ENCODE measurements at places on chromosomes 13 and 19.

DNA sequence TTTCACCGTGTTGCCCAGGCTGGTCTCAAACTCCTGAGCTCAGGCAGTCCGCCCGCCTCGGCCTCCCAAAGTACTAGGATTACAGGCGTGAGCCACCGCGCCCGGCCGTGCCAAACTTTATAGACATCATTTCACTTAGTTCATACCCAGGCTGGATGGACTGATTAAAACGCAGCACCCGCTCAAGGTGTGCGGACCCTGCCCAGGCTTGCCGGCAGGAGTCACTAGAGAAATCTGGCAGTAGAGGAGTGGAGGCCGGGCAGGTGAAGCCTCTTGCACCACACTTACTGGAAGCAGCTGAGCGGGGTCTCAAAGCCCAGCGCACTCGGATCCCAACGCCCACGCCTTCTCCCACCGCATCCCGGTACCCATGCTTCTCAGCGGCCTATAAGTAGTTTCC, 11.4 kb downstream of the PTGIR start:
- DNase-seq, result no peak

DNA sequence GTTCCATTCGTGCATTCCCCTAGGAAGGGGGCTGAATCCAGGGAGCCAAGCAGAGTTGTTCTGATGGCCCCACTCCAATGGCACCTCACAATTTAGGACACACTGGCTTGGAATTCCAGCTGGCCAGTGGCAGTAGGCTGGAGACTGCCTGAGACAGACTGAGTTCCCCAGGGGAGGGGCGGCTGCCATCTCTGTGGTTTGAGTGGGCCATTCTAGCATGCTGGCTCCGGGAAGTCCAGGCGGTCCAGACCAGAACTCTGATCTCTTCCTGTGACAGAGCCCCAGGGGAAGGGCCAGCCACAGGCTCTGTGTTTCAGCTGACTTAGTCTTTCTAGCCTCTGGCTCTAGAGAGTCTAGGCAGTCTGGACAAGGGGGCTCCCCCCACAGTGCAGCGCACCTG, 29.5 kb upstream of the SLC7A1 start:
- DNase-seq, result no peak

DNA sequence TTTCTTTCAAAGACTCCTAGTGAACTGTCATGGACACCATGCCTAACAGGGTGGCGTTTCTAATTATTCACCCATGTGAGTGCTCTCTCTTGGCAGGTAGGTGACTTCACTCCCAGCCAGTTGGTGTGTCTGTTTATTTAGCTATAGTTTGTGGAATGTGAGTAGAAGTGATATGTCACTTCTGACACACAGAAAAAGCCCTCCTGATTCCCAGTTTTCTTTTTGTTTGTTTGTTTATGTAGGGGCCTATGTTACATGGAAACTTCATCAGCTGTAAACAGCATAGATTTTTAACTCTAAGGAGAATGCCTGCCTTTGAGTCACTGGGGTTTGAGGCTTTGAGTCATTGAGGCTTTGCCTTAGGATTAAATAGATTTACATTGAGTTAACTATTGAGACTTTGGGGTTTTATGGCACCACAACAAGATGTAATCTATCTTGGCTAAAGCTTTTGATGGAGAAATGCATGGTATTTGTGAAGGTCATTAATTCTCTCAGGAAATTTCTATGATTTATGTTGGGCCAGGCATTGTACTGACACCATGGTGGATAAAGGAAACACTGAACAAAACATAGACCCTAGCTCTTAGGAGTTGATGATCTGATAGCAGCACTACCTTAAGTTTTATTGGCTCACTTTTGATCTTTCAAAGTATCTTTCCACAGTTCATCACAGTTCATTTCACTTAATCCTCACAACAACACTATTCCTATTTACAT, 45.3 kb downstream of the UFM1 start:
- DNase-seq, result no peak

GRCh38 chr13:29524176-29524575, 71.3 kb downstream of the SLC7A1 start:
- no peak for DNase-seq

- peak; percentile 90 for DNase-seq
These were observed 19.6 kb upstream of the EPHX3 start for GRCh38 chr19:15251749-15252397.

DNA sequence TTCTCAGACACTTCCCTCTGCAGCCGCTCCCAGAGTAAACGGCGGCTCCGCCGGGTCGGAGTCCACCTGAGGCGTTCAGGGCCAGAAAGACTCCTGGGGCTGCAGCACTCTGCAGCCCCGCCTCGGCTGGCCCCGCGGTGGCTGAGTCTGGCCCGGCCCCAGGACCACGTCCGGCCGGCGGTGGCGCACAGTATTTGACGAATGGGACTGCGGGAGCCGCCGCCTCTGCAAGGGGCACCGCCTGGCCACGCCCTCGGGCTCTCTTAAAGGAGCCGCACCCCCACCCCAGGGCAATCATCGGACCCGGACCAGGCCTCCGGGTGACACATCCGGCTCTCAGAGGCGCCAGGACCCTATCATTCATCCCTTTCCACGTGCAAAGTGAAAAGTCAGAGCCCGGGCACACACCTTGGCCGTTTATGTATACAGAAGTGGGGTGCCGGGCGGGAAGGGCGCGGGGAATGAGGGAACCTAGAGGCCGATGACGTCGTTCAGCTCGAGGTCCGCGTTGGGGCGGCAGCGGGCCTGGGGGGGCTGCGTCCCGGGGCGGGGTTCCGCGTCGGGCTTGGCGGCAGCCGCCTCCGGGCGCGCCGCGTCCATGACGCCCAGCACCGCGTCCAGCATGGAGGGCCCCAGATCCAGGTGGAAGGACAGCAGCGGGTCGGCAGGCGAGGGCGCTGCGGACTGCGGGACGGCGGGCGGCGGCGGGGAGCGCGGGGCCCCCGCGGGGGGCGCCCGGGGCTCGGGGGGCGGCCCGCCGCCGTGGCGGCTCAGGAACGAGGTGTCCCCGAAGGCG, 1.2 kb upstream of the LENG9 start:
- no peak for DNase-seq

GRCh38 chr13:110664673-110665072, 41.2 kb downstream of the CARS2 start:
- DNase-seq, result no peak

DNA sequence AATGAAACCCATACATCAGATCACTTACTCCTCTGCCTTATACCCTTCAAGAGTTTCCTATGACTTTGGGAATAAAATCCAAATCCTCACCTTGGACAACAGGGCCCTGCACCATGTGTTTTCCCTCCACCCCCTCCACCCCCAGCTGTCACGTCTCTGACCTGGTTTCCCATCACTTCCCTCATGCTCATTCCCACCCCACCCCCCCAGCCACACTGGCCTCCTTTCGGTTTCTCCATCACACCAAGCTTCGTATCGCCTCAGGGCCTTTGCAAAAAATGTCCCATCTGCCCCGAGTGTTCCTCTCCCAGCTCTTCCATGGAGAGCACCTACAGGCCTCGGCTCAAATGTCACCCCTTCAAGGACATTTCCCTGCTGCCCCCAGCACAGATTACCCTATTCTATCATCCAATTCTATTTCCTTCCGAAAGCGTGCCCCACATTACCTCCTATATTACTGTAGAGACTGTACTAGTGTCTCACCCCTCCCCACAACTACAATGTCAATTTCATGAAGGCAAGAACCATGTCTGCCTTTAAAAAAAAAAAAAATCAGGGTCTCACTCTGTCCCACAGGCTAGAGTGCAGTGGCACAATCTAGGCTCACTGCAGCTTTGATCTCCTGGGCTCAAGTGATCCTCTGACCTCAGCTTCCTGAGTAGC, 16.8 kb upstream of the FFAR2 start:
- DNase-seq, result no peak

DNA sequence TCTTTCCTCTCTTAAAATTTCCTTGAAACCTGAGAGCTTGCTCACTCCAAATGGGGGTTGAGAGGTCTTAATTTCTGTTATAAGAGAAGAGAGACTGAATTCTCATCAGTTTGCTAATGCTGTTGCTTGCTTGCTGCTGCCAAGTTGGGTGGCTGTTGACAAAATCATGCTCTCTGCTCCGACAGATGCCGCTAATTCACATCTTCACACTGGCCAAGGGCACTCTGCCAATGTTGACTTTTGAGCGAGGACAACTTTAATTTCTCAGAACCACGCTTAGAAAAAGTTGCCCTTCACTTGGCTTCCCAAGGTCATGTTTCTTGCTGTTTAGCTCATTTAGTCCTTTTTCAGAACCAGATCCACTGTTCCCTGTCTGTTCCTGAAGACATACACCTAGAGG, 402.9 kb downstream of the HS6ST3 start:
- no peak for DNase-seq

DNA sequence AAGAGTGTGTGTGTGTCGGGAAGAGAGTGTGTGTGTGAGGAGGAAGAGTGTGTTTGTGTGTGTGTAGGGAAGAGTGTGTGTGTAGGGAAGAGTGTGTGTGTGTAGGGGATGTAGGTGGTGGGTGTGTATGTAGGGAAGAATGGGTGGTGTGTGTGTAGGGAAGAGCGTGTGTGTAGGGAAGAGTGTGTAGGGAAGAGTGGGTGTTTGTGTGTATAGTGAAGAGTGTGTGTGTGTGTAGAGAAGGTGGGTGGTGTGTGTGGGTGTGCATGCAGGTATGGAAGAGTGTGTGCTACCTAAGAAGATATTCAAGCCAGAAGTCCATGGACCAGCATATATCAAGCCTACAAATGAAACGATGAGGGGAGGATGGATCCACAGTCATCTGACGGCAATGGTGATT, 265.8 kb downstream of the FGF9 start:
- DNase-seq, result no peak

- DNase-seq, result no peak
These were observed 36.4 kb downstream of the STK24 start for GRCh38 chr13:98540476-98540875.

DNA sequence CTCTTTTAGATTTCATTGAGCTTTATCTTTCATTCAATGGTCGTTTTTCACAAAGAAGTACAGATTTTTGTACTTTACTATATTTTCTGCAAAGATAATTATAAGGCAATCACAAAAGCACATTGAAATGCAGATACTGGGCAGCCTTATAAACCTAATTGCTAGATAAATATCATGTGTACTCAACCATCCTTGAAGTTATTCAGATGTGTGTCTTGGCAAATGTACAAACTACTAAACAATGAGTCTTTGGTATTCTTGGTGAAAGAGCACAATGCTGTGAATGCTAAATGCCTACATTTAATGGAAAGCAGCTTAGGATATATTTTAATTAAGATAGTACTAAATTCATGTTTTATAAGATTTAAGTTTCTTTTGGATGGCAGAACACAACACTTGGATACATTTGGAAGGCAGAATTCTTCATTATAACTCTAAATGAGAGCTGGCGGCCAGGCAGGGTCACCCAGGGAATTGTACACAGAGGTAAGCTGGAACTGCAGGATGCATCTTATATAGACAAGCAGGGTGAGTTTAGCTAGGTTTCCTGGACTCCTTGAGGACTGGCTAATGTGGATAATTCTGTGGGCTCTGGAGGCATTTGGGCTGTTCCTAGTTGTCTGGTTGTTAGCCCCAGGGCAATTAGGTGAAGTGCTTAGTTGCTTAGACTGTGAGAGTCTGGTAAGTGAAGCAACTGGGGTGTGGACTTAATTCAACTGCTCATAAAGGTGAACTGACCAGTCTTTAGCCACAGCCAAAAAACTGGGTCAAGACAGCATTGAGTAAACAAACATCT, 286.6 kb downstream of the PCDH20 start:
- DNase-seq, result no peak

DNA sequence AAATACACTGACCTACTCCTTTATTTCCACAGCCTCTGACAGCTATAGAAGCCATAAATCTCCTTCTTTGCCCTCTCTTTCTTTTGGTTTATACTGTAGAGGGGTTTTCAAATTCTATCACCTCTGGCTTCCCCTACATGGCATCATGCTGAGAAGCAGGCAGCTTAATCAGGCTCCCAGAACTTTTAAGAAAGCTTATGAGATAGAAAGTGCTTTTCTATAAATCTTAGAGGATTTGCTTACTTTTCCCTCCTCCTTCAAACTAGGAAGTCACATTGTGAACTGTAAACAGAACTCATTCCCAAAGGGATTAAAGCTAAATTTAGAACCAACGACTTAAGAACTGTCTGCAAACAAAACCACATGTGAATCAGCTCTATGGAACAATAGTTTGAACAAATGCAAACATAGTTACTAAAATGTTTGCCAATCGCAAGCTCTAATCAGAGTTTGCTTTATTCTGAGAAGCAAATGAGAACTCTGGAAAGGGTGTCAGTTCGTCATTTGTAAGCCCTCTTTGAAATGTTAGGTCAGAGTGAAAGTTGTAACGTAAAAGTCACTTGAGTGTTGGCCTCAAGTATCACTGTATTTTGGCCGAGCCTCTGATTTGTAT, 344.1 kb downstream of the RFC3 start:
- DNase-seq, result peak; percentile 60

DNA sequence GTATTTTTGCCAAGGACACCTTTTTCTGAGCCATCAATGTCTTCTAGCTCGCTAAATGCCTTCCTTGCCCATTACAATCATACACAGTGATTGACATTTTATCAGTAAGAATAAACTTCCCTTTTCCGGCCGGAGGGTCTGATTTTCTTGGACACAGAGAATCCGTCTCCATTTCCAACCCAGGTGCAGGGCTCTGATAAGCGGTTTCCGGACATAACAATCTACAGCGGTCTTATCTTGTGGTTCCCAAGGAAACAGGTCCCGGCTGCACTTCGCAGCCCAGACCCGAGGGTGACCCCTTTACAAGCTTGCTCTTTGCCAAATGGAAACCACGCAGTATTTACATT, 5.1 kb upstream of the ZNF77 start:
- DNase-seq, result no peak

DNA sequence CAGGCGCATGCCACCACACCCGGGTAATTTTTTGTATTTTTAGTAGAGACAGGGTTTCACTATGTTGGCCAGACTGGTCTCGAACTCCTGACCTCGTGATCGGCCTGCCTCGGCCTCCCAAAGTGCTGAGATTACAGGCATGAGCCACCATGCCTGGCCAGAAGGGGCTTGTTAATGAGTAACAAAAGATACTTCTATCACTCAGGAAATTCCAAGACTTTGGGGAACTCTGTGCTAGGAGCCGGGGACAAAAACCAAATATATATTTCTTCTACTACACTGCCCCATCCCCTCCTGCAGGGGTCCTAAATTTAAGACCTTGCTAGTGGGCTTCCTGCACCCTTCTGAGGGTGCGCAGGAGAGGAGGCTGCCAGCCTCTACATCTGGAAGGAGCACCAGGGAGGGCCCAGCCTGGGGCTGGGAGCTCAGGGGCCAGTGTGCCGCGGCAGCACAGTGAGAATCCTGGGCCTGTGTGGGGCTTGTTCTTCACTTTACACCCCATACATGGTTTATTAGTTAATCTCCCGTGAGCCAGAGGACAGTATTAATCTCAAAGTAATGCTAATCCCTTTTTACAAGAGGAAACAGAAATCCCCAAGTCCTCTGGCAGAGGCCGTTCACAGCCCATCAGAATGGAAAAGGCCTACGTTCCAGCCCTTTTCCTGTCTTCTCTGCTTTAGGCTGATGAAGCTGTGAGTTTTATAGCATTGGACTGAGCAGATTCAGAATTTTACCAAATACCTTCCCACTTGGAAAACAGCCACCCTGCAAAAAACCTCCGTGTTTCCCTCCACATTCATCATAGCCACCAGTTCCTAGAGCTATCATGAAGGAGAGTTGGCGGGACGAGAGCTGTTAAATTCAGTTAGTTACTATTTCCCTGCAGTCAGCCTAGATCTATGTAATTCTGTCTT, 44.4 kb upstream of the NPAS1 start:
- DNase-seq, result no peak

- DNase-seq, result no peak
These were observed 152.5 kb downstream of the KCTD12 start for GRCh38 chr13:76733671-76734070.

- DNase-seq, result no peak
These were observed 87.6 kb upstream of the SLC7A1 start for GRCh38 chr13:29683041-29683440.

GRCh38 chr13:95624020-95624419, 20.5 kb downstream of the DZIP1 start:
- DNase-seq, result no peak
